Stimulated activated CD4-positive, alpha-beta T cell treated with anti-CD3 and anti-CD28 coated beads, Interleukin-1b, Interleukin-23, amount 100 ng/mL, for 1 hour (primary cell): ENCODE measurements at places on chromosomes 3 and 15.

DNA sequence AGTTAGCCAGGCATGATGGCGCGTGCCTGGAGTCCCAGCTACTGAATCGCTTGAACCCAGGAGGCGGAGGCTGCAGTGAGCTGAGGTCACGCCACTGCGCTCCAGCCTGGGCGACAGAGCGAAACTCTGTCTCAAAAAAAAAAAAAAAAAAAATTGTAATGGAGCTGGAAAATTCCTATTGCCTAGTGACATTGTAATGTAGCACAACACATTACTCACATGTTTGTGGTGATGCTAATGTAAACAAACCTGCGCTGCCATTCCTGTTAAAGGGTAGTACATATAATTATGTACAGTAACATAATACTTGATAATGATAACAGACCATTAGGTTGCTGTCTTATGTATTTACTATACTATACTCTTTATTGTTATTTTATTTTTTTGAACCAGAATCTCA, 39.1 kb downstream of the KNL1 start:
- DNase-seq, result no peak

DNA sequence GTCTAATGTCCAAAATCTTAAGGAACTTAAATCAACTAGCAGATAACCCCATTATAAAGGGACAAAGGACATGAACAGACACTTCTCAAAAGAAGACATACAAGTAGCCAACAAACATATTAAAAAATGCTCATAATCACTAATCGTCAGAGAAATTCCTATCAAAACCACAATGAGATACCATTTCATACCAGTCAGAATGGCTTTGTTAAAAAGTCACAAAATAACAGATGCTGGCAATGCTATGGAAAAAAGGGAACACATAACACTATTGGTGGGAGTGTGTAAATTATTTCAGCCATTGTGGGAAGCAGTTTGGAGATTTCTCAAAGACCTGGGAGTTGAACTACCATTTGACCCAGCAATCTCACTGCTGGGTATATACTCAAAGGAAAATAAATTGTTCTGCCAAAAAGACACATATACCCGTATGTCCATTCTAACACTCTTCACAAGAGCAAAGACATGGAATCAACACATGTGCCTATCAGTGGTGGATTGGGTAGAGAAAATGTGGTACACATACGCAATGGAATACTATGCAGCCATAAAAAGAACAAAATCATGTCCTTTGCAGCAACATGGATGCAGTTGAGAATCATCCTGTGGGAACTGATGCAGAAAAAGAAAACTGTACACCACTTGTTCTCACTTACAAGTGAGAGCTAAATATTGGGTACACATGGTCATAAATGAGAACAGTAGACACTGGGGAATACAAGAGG, 78.5 kb downstream of the TCF12 start:
- DNase-seq, result no peak

DNA sequence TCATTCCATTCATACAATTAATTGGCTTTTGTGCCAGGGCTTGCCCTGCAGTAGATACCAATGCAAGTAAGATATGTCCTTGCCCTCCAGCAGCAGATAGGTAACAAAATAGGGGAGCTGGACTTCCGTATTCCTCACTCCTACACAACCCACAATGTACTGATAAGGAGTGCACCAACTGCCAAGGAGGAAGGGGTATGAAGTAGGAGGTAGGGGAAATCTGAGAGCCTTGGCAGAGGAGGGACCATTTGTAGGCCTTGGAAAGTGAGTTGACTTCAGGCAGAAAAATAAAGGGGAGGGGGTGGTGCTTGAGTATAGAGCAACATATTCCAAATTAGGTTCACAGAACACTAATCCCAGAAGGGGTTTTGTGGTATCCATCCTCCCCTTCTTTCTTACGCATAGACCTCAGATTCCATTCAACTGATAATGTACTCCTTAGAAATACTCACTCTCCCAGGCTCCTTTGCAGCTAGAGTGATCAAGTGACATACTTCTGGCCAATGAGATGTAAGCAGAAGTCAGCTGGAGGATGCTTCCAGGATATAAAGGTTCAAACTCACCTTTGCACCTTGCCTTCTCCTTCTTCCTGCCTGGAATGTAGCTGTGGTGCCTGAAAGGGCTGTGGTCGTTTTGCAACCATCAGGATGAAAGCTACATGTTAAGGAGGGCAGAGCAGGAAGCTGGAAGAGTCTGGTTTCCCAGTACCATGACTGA, 127.1 kb upstream of the SMAD3 start:
- DNase-seq, result no peak

DNA sequence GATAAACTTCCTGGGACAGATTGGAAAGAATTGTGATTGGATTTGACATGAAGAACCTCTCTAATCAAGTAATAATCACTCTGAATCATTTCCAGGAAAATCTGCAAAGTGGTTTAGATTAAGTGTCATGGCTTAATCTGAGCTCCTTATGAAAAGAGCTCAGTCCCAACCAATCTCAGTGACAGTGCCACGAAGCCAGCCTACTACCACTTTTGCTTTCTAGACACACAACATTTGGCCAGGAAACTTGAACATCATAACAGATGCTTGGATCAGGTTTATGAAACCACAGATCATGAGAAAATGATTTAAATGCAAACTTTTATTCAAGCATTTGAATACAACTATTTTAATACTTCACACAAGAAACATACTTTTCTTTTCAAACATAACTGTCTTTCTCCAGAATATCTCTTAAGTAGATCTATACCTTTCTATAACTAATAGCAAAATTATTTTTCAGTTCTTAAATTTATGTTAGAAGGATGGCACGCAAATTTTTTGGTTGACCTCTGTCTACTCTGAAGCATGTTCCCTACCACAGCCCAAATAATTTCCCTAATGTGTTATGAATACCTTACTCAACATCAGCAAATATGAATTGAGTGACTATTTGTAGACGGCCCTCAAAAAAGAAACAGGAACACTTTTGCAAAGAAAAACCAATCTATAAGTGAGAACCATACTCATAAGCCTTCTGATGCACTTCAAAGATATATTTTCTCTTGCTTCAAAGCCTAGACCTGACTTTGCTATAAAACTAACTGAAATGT, 495.0 kb upstream of the ZNF385D start:
- no peak for DNase-seq

DNA sequence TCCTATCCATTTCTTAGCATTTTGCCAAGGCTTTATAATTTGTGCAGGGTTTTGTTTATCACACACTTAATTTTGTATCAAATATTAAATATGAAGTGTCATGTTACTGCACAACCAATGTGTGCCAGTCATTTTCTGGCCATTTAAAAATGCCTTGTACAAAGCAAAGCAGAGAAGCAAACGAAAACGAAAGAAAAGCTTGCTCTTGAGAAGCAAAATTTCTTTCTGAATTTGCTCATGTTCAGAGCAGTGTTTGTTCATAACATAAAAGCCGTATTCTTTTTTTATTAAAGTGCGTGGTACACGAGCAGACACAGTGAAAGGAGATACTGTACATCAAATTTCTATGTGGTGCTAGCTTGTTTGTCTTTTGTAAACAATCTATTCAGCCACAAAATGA, 792.6 kb downstream of the NAALADL2 start:
- DNase-seq, result no peak

DNA sequence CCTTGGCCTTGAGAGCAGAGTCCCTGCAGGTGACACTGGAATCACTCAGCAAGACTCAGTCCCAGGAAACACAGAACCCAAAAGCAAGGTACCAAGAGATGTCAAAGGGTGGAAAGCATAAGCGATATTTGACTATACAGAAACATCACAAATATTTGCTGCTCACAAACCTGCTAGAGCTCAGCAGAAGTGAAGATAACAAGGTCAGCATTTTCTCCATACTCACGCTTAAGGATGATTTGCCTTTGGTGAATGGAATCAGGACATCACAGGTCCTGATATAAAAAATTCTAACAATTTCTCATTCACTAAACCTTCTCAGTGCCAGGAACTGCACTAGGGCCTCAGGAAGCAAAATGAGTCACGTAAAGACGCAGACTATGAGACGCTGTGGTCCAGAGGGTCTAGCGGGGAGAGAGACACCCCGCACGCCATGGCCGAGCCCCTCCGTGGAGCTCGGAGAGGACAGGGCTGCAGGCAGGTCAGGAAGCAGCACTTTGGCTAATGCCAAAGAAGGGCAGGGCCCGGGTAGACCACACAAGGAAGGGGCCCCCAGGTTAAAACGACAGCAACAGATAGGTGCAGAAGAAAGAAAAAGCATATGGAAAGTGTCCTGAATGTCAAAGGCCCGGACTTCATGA, 10.7 kb downstream of the PCSK6 start:
- no peak for DNase-seq

- no peak for DNase-seq
Observed at GRCh38 chr15:63940966-63941620, 105.2 kb downstream of the DAPK2 start.

GRCh38 chr3:165640970-165641369, 196.3 kb downstream of the BCHE start:
- DNase-seq, result no peak

DNA sequence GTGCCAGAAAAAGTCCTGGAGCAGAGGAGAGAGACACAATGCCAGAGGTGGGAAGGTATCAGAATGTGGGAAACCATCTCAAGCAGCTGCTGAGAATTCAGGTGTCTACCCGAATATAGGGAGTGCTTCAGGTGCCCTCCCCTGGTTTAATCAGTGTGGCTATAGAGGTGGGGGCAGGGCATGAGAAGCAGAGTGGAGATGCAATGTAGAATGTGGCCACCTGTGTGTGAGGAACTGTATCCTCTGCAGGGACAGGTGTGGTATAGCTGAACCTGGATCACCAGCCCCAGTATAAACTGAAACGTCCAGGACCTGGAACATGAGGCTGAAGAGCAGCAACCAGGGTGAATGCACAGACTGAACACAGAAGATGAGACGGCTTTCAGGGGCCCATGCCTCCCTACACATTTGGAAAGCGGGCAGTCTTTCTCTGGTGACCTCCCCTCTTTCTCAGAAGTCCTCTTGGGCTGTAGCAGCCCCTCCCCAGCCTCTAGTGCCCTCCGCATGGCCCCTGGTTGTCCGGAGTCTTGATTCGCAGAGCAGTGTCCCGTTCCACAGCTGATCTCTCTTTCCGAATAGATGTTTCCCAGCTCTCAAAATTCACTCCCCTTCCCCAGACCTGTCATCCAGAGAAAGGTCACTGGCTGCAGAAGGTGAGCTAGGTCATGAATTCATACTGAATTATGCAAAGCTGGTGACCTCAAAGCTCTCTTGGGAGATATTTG, 103.1 kb downstream of the ABHD5 start:
- DNase-seq, result no peak

DNA sequence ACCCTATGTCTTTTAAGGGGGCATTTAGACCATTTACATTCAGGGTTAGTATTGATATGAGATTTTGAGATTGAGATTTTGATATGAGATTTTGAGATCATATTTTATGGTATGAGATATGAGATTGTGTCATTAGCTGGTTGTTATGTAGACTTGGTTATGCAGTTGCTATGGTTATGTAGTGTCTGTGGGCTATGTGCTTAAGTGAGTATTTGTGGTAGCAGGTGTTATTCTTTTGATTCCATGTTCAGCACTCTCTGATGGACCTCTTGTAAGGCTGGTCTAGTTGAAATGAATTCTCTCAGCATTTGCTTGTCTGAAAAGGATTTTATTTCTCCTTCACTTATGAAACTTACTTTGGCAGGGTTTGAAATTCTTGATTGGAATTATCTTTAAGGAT, 225.4 kb downstream of the SATB1 start:
- no peak for DNase-seq

DNA sequence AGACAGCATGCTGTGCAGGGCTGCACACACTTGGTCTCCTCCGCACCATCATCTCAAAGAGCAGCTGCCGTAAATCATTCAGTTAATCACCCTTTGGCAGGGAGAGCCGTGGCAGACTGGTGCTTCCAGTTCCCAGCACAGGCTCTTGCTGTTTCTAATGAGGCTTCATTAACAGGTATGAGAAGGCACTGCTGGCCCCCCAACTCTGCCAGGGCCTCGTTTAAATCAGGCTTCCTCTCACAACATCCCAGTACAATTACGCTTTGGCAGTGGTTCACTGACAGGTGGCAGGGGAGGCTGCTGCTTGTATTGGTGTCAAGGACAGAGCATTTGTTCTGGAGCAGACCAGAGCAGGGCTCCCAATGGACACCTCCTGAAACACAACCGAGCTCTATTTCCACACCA, 77.1 kb downstream of the BFSP2 start:
- no peak for DNase-seq

- DNase-seq, result no peak
Observed at GRCh38 chr15:91342097-91342496, 242.0 kb downstream of the SV2B start.

- DNase-seq, result no peak
Observed at GRCh38 chr3:123728014-123728413, 143.2 kb upstream of the HACD2 start.

GRCh38 chr3:5181469-5182141, 5.9 kb upstream of the EDEM1 start:
- DNase-seq, result no peak

- DNase-seq, result no peak
Observed at GRCh38 chr3:71425491-71426071, 157.9 kb downstream of the FOXP1 start.

GRCh38 chr3:189334064-189334920, 162.5 kb downstream of the TPRG1 start:
- no peak for DNase-seq

- DNase-seq, result no peak
Observed at GRCh38 chr15:98653686-98654085, 5.3 kb downstream of the IGF1R start.

DNA sequence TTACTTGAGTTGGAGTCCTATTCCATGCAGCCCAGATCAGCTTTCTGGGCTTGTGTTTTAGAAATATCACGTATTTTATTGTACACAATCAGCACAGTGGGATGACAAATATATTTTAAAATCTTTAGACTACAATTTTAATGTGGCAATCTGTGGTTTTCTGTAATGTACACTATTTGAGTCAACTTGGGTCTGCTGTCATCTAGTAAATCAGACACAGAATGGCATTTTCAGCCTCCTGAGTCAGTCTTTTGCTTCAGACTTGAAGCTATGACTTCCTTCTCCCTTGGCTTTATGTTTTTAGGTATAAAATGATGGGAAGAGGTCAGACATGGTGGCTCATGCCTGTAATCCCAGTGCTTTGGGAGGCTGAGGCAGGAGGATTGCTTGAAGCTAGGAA, 232.1 kb downstream of the NECTIN3 start:
- DNase-seq, result no peak

- DNase-seq, result no peak
Observed at GRCh38 chr15:31834654-31835053, 195.7 kb upstream of the CHRNA7 start.

DNA sequence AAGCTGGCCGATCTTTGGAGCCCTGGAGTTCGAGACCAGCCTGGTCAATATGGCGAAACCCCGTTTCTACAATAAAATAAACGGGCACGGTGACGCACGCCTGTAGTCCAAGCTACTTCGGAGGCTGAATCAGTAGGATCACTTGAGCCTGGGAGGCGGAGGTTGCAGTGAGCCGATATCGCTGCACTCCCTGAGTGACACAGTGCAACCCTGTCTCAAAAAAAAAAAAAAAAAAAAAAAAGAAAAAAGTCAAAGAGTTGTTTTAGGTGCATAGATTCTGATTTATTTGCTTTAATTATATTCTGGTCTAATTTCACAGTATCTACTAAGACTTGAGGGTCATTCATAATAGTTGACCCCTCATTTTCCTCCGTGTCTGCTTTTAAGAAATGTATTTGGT, 1.7 kb downstream of the ARL13B start:
- DNase-seq, result no peak

- DNase-seq, result no peak
Observed at GRCh38 chr3:170723241-170723640, 137.4 kb upstream of the SLC7A14 start.
